Progenitor cell of endocrine pancreas (in vitro differentiated cells): ENCODE measurements at places on chromosomes 6 and 20. TPM values are rescaled to one million over a fixed set of nuclear protein-coding genes. Genes with fewer than 3 reads are reported as not detected.

DNA sequence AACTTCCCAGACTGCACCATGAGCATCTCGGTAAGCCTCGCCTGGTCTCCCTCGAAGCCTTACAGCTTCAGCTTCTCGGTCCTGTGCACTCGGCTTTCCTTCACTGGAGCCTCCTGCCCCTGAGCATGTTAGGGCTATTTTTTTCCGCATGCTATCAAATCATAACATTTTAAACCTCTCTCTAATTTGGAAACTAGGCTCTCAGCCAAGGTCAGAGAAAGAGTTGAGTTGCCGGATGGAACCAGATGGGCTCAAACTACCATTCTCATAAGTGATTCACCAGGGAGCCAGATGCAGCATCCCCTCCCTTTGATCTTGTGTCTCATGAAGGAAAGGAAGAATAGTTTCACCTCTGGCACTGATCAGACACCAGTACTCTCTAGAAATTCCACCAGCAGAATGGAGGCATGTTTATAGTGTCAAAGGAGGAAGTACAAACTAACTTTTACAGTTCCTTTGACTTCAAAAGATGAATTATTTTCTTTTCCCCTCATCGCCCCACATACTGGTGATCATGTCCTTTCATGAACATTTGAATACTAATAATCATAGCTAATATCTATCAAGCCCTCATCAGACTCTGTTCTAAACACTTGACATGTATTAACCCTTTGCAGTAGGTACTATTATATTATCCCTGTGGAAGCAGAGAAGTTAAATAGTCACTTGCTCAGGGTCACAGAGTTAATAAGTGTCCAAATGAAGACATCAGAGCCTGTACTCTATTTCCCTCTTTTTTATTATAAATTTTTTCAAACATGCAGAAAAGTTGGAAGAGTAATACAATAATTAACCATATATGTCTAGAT, 46.7 kb downstream of the MAP1LC3A start:
- no peak overlapping the region for H3K4me3 ChIP-seq
- H3K27ac ChIP-seq, result no peak overlapping the region
- H3K36me3 ChIP-seq, result peaks cover 16% of the 10 kb centered on the region
- H3K4me1 ChIP-seq, result peaks cover 5% of the 10 kb centered on the region
- DNase-seq, result no peak

Gene PPP1R16B
- total RNA-seq, result not detected in 2 replicates

DNA sequence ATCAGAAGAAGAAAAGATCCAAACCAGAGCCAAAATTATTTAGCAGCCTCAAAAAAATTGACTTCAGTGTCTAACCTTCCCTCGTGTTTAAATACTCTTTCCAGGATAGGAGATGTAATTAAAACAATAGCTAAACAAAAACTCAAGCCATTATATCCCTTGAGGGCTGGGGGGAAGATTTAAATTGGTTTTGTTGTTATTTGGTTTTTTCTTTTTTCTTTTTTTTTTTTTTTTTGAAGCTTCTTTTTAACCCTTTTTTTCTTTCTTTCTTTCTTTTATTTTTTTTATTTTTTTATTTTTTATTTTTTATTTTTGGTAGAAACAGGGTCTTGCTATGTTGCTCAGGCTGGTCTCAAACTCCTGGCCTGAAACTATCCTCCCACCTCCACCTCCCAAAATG, 269.0 kb downstream of the KHDC1L start:
- DNase-seq, result no peak
- no peaks in the 10 kb centered on the region for H3K27me3 ChIP-seq
- H3K36me3 ChIP-seq, result no peaks in the 10 kb centered on the region
- no peak overlapping the region for H3K4me3 ChIP-seq
- H3K4me1 ChIP-seq, result peaks cover 15% of the 10 kb centered on the region

Gene GHRH
- total RNA-seq, result 0.75 TPM in 1 of 2 replicates, not detected in the other

Gene KIZ
- total RNA-seq, result 24.8 and 25.9 TPM in 2 replicates

DNA sequence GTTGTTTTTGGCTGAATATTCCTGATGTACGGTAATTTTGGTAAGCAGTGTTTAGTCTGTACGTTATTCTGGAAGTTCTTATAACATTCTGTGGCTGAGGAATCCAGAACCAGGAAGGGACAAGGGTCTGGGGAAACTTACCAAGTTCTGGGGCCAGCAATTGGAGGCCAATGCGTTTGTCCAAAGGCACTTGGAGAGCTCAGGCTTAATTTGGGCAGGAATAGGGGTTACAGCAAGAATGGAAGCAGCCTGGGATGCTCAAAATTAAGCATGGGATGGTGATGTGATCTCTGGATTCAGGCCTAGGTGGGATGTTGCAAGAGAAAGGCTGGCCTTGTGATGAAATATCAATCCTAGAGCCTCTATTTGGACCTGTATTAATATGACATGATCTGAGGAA, 235.2 kb upstream of the NOX3 start:
- H3K4me3 ChIP-seq, result no peak overlapping the region
- H3K36me3 ChIP-seq, result no peaks in the 10 kb centered on the region
- peaks cover 15% of the 10 kb centered on the region for H3K4me1 ChIP-seq
- DNase-seq, result no peak

DNA sequence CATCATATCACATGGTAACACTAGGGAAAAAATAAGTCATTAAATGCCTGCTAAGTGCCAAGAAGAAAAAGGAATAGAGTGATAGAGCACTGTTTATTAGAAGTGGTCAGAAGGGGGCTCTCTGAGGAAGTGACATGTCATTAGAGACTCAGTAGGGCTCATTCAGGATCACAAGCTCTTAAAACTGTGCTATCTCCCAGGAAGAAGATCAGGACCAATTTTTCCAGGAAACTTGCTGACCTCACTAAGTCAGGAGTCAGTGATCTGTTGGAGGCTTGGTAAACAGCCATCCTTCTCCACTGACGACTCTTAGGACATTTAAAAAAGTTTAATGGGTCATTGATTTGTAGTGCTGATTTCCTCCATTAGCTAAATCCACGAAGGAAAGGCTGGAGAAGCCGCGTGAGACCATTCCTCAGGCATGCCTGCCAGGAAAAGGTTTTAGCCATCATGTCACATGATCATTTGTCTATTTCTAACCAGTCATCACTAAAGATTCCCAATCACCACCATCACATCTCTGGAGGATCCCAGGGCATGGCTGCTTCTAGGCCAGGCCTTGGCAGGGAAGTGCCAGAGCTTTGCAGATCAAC, 5.9 kb upstream of the PTPN1 start:
- no peak for DNase-seq
- H3K4me1 ChIP-seq, result peaks cover 2% of the 10 kb centered on the region
- H3K27me3 ChIP-seq, result no peaks in the 10 kb centered on the region
- H3K36me3 ChIP-seq, result no peaks in the 10 kb centered on the region
- no peak overlapping the region for H3K4me3 ChIP-seq

- no peaks in the 10 kb centered on the region for H3K27me3 ChIP-seq
- H3K4me1 ChIP-seq, result peaks cover 6% of the 10 kb centered on the region
- H3K27ac ChIP-seq, result peak overlapping the region; percentile 62
- peaks cover 13% of the 10 kb centered on the region for H3K36me3 ChIP-seq
Measured at GRCh38 chr20:17624551-17625245, 54.8 kb downstream of the DSTN start.

- peaks cover 27% of the 10 kb centered on the region for H3K27me3 ChIP-seq
- DNase-seq, result no peak
- H3K27ac ChIP-seq, result peak within 1 kb of the TSS; percentile 46
- peaks cover 16% of the 10 kb centered on the region for H3K4me1 ChIP-seq
- H3K36me3 ChIP-seq, result no peaks in the 10 kb centered on the region
Measured at GRCh38 chr6:33746651-33747100, at the start of gene IP6K3. IP6K3 (minus strand) TSS chr6:33746905; CDS start chr6:33735476, 11,429 bp downstream.
